ENCODE measurements at places on chromosomes 12 and 14.

- no peak for DNase-seq
Measured at GRCh38 chr14:39939023-39939422, 506.8 kb upstream of the FBXO33 start.

- DNase-seq = no peak
Measured at GRCh38 chr12:104569346-104570173, 112.8 kb downstream of the CHST11 start.

- no peak for DNase-seq
Measured at GRCh38 chr12:50515587-50515986, 10.8 kb downstream of the DIP2B start.

DNA sequence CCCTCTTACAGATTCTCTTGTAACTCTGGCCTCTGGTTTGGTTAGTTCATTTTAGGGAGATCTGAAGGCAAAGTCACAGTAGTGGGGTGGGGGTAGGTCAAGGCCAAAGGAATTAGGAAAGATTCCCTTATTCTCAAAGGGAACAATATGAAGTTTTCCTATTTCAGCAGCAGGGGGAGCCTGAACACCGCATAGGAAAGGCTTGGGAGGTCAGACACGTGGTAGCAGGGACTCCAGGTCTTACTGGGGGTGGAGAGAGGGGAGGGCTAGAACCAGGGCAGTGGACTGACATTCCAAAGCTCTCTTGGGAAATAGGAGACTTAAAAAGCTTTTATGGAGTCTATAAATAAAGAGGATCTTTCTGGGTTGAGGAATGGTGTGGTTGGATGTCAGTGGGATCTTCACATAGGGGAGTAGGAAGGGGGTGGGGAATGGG lies 1.3 kb downstream of the ZC3H10 start:
- DNase-seq = peak; percentile 89

- DNase-seq = no peak
Measured at GRCh38 chr12:15469356-15469755, 147.0 kb downstream of the PTPRO start.

DNA sequence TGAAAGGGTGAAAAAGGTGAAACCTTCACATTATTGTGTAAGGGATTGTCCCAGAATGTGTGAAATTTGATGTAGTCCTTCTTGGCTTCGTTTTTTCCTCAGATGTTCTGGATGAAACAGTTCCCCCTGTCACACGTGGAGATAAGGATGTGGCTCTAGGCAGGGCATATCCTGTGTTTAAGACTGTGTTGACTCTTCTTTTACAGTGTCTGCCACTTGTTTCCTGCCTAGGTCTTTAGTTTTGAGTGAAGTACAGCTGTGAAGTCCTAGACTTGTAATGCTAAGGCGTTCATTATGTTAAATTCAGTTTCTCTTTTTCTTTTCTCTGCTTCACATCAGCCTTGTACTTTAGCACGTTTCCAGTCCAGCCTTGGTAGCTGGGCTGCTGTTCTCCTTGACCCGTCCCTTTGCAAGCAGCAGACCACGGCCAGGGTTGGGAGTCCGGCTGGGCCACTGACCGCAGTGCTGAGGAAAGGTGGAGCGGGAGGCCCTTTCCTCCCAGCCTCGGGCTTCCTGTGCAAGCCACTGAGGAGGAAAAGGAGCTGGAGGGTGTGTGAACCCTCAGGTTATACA lies 59.1 kb downstream of the RASSF3 start:
- DNase-seq = no peak

- no peak for DNase-seq
Measured at GRCh38 chr12:60191676-60192359, 596.0 kb downstream of the SLC16A7 start.

DNA sequence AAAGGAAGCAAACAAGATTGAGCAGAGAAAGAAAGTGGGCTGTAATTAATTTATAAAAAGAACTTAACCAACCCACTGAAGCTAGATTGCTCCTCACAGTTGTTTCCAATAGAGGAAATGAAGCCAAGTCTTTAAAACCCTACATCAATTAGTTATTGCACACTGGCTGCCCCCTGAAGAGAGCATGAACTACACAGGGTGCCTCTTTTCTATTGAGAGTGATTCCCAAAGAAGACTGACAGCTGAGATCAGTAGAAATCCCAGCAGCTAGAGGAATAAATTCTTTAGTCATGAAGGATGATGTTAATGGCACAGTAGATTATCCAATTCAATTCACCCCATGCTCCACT lies 8.6 kb upstream of the USP15 start:
- no peak for DNase-seq

- DNase-seq = no peak
Measured at GRCh38 chr14:94025720-94026119, 420 bp upstream of the OTUB2 start.

GRCh38 chr12:108571609-108572165 lies 9.3 kb downstream of the ISCU start:
- no peak for DNase-seq

GRCh38 chr12:31210104-31210503 lies 115.8 kb downstream of the SINHCAF start:
- DNase-seq = no peak

- DNase-seq = no peak
Measured at GRCh38 chr12:9365296-9365695, 157.1 kb upstream of the PZP start.

- no peak for DNase-seq
Measured at GRCh38 chr12:50806176-50806575, 36.5 kb upstream of the TMPRSS12 start.

- DNase-seq = no peak
Measured at GRCh38 chr12:129202109-129202814, 349.0 kb downstream of the GLT1D1 start.

DNA sequence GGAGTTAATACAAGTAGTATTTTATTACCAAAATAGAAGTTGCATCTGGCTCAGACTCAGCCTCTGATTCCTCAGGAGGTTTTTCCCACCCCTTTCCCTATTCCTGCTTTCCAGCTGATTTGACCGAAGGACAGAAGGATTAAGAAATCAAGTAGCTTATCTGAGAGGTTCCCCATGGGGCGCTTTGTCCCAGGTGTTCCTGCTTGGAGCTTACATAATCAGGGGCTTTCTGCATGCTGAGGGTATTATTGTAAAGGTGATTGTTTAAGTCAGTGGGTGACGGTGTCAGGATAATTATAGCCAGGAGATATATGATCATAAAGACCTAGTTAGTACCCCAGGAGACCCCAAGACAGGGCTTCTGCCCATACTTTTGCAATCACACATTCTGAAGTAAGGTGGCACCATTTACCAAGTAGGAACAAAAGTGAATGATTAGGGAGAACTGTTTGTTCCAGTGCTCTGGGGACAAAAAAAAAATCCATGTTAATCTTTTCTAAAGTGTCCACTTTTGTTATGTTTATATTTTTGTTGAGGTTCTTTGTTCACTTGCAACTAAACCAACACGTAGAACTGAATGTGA lies 921.3 kb downstream of the NRXN3 start:
- no peak for DNase-seq

- no peak for DNase-seq
Measured at GRCh38 chr14:102085948-102086708, 716 bp downstream of the HSP90AA1 start.

GRCh38 chr12:56206452-56207166 lies 15.1 kb downstream of the RNF41 start:
- DNase-seq = no peak

DNA sequence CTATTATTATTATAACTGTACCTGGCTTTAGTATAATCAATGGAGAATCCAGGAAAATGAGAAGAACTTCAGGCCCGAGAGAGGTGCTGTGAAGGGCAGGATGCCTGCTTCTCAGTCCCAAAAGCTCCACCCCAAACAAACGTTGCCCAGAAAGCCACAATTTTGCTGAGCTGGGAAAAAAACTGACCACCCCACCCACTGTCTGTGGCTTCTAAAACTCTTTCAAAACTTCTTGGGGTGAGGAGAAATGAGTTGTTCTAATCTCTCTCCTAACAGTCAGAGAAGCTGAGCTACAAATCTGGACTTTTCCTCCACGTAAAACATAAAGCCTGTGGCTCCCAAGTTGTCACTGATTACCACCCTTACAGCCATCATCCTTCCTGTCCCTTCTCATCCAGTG lies 13.4 kb downstream of the VDR start:
- DNase-seq = no peak
